ENCODE measurements at places on chromosomes 1 and 21.

DNA sequence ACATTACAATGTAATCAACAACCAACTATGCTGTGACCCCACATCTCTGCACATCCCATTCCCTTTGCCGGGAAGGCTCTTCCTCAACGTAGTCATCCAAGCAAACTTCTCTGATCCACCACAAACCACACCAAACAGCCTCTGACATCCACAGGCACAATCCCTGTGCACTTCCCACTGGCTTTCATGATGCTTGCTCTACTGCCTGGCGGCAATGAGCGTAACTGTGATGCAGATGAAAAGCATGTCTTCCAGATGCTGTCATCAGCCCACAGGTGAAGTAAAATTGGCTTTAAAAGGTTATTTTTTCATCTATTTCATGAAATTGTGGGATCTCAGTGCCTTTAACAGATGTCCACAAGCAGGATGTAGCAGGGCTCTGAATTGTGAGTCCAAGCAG, 635.2 kb downstream of the SMYD3 start:
- DNase-seq, result no peak

- DNase-seq, result no peak
Observed at GRCh38 chr1:153760440-153760839, 14.8 kb upstream of the SLC27A3 start.

DNA sequence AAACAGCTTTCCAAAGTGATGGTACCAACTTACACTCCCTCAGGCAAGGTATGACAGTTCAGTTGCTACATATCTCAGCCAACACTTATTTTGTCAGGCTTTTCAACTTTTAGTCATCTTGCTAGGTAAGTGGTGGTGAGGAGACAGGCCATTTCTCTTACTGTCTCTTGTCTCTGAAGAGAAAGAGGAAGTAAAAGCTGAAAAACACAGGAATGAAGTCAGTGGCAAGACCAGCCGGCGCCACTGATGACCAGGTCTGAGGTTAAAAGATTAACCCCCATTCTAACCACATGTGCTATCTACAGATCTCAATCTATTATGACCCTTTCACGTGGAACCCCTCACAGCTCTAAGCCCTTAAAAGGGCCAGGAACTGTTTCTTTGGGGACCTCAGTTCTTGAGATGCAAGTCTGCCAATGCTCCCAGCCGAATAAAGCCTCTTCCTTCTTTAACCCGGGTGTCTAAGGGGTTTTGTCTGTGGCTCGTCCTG, 4.2 kb downstream of the ADCY10 start:
- DNase-seq, result no peak

DNA sequence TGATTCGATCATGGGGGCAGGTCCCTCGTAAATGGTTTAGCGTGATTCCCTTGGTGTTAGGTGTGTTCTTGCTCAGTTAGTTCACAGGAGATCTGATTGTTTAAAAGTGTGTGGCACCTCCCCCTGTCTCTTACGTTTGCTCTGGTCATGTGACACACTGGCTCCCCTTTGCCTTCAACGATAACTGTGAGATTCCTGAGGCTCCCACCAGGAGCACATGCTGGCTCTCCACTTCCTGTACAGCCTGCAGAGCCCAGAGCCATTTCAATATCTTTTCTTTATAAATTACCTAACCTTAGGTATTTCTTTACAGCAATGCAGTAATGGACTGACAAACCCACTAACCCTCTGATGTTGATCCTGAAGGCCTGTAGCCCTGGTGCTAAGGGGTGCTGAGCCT, 141.9 kb downstream of the FCRL5 start:
- DNase-seq, result no peak

DNA sequence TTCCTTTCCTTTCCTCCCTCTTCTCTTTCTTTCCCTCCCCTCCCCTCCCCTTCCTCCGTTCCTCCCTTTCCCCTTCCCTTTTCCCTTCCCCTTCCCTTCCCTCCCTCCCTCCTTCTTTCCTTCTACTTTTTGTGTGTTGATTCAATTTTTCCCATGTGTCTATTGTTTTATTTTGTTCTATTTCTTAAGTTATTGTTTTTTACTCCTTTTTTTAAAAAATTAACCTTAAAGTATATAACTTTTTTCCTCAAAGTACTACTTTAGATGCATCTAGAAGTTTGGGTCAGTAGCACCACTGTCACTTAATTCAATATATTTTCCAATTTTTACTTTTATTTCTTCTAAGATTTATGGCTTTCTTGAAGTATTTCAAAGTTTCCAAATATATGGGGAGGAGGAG, 448.2 kb upstream of the VAMP3 start:
- DNase-seq, result no peak

GRCh38 chr1:91814448-91814847, 71.5 kb downstream of the TGFBR3 start:
- DNase-seq, result no peak

DNA sequence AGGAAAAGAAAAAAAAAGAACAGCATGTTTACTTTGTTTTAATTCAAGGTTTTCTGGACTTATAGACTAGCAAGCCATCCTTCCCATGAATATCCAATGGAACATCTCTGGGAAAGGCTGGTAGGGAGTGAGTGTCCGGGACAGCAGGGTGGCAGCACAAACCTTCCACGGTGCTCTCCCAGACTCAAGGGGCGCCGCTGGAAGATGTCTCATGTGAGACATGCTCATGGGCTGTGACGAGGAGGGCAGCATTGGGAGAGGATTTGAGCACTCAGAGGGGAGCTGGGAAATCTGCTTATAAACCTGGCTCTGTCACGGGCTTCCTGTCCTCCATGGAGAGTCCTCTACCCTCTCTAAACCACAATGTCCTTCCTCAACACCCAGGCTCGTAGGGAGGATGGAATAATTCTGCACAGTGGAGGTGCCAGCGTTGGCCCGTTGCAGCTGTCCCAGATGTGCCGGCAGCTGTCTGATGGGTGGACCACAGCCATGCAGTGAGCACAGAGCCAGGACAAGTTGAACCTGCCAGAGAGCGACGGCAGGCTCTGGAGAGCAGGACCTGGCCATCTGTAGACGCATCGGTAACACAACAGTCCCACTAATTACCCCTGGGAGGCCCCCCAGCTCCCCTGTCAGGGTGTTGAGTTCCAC, 100.1 kb upstream of the IGSF21 start:
- DNase-seq, result no peak

- DNase-seq, result no peak
Observed at GRCh38 chr21:35475762-35476161, 426.7 kb upstream of the RUNX1 start.

DNA sequence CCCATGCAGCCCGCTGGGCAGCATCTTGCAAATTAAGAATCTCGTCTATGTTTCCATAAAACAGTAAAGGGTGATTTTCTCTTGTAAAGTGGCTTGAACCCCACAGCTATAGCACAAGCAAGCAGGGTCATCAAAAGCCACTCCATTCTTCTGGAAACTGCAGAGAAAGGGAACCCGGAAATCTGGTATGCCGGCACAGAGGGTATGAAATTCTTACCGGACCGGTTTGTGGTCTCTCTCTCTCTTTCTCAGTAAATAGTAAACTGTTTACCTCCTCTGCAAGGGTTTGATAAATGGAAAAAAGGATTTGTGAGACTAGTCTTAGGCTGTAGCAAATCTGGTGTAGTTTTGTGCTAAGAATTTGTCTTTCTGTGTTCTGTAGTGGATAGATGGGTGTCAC, 2.7 kb upstream of the ADSS2 start:
- DNase-seq, result no peak

- DNase-seq, result no peak
Observed at GRCh38 chr21:44575307-44576024, 1.9 kb downstream of the KRTAP10-4 start.
